ENCODE measurements at places on chromosomes 16 and 17.

- no peak for DNase-seq
Observed at GRCh38 chr17:80758481-80759376, 214.1 kb downstream of the RPTOR start.

- no peak for DNase-seq
Observed at GRCh38 chr17:15411384-15412198, 55.8 kb downstream of the CDRT4 start.

DNA sequence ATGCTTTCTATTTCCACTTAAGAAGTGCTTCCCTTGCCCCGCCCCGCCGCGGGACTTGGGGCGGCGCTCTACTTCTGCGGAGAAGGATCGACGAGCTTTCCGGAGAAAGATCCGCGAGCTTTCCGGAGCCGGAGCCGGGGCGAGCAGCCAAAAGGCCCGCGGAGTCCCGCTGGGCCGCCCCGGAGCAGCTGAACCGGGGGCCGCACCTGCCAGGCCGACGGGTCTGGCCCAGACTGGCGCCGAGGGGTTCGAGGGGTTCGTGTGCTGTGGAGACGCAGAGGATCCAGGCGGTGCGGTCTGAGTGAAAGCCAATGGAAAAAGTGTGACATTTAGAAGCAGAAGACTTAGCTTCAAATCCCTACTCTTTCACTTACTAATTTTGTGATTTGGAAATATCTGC lies 50.8 kb downstream of the TBC1D26 start:
- DNase-seq = peak; percentile 74

- no peak for DNase-seq
Observed at GRCh38 chr16:77069929-77070328, 121.1 kb upstream of the MON1B start.

DNA sequence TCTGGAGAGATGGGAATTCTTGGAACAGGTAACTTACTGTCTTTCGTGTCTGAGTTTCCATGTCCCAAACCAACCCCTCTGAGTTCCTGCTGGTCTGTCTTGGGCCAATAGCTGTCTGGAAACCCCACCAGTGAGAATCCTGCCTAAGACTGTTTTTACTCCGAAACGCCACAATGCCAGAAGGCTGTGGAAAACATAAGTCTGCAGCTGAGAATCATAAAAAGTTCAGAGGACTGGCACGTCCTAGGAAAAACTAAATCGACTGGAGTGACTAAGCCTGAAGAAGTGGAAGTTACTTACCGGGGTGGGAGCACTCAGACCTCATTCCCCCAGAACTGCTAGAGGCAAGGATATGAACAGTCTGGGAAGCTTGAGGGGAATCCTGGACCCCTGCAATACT lies 13.3 kb downstream of the LRRC75A start:
- DNase-seq = no peak

GRCh38 chr17:74554909-74555308 lies 9.0 kb upstream of the CD300C start:
- no peak for DNase-seq

DNA sequence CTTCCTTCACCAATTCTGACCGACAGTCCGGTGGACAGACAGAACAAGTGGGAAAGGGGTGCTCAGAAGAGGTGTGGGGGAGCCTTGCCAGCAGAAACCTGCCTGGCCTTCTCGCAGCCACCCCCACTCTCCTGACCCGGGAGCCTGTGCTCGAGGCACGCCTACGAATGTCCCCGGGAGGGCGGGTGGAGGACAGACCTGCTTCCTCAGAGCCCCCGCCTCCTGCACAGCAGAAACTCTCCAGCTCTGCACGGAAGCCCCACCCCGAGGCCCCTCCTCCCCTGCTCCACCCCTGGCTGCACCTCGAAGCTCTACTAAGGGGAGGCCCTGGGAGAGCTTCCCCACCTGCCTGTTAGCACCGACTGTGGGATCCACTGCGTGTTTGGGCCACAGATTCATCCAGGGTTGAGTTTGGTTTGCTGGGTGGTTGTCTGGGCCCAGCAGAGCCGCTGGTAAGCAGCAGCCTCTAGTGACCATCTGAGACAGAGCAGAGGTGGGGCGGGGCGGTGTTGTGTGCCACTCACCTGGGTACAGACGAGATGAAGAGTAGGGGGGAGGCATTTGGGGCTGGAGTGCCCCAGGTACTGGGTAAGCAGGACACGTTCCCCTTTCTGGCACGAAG lies 6.2 kb downstream of the TAF1C start:
- DNase-seq = no peak

- no peak for DNase-seq
Observed at GRCh38 chr17:64051153-64051552, 30.7 kb upstream of the ICAM2 start.

GRCh38 chr16:73252446-73252845 lies 204.5 kb upstream of the ZFHX3 start:
- no peak for DNase-seq

DNA sequence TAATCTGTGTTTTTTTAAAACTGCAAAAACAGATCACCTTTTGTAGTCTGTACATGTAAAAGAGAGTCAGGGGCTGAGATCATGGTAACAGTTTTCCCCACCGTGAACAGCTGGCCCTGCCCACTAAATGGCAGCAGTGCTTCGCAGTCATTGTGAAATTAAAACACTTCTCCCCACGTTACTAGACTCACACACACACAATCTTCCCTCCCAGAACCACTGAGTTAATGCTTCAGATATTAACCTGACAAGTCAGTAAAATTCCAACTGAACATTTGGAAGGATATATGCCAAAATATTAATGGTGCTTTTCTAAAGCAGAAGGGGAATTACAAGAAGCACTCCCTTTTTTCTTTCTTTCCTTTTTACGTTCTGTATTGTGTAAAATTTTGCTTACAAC lies 1.2 kb upstream of the CD300LG start:
- no peak for DNase-seq

DNA sequence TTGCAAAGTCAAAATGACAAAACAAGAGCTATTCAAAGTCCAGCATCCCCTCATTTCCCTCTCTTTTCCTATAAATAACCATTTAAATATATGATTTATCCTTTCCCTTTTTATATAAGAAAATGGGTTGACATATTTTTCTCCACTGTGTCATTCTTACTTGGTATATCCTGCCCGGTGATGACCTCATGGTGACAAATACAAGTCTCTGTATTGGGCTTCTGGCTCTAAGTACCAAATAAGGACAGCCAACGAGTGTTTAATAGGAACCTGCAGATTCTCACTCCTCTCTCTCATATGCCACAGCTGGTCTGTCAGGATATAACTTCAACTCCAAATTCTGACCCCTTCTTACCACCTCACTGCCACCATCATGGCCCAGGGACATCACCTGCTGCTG lies 25.5 kb upstream of the CBLN1 start:
- DNase-seq = no peak

DNA sequence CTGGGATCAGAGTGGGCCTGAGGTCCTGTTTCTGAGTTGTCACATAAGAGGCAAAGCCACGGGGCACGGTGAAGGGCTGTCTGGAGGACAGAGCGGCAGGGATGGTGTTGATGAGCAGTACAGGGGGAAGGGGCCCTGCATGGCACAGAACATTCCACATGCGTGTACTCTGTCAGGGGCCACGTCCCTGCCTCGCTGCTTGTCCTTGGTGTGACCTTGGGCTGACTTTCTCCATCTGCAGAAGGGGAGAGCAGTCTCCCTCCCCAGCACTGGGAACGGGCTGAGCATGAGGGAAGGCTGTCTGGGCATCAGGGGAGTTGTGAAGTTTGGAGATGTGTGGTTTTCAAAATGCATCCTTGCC lies 71.5 kb upstream of the GSE1 start:
- no peak for DNase-seq

- DNase-seq = no peak
Observed at GRCh38 chr17:237406-237955, 56.0 kb upstream of the DOC2B start.

- no peak for DNase-seq
Observed at GRCh38 chr16:46555951-46556350, 65.2 kb downstream of the SHCBP1 start.

- peak; percentile 47 for DNase-seq
Observed at GRCh38 chr16:67528870-67529581, 397 bp downstream of the RIPOR1 start.

- DNase-seq = no peak
Observed at GRCh38 chr16:3590736-3591435, 13.7 kb upstream of the NLRC3 start.

- DNase-seq = no peak
Observed at GRCh38 chr16:79272141-79272577, 328.4 kb downstream of the MAF start.

DNA sequence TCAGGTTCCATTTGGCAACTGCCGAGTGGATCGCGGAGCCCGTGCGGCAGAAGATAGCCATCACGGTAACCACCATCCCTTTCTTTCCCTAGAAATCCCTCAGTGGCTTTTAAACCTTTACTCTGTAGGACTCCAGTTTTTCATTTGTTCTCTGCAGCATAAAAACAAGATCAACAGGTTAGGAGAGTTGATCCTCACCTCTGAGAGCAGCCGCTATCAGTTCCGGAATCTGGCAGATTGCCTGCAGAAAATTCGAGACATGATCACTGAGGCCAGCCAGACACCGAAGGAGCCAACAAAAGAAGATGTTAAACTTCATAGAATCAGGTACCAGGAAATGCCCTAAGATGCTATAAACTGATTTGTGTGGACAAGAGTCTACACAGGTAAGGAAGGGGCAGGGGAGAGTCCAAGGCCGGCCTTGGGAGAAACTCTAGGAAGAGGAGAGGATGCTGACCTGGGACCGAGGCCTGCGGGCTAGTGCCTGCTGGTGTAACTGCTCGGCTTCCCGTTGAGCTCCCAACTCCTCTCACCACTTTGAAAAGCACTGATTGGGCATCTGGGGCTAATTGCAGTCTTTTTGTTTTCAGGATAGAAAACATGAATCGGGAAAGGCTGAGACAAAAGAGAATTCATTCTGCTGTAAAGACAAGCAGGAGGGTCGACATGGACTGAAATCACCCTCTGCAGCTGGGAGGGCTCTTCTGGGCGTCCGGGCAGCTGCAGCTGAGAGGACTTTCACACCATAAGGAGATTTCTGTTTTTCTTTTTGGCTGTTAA lies 8.1 kb downstream of the MRPL58 start:
- DNase-seq = no peak

DNA sequence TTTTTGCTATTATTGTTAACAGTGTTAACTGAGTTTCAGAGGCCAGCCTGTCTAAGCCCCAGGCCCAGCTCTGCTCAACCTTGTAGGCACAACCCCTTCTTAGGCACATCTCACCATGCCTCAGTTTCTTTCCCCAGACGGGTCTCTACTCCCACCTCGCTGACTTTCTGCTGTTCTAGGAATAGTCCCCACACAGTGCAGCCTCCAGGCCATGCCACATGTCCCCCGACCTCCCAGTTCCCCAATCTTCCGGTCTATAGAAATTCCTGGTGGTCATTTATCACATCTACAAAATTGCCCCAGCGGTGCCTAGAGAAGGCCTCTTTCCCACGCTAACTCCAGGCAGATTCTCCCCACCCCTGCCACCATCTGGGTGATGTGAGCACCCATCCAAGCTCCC lies 34.8 kb downstream of the ADGRG5 start:
- no peak for DNase-seq

- DNase-seq = no peak
Observed at GRCh38 chr17:19678581-19679453, 30.3 kb downstream of the ALDH3A2 start.

DNA sequence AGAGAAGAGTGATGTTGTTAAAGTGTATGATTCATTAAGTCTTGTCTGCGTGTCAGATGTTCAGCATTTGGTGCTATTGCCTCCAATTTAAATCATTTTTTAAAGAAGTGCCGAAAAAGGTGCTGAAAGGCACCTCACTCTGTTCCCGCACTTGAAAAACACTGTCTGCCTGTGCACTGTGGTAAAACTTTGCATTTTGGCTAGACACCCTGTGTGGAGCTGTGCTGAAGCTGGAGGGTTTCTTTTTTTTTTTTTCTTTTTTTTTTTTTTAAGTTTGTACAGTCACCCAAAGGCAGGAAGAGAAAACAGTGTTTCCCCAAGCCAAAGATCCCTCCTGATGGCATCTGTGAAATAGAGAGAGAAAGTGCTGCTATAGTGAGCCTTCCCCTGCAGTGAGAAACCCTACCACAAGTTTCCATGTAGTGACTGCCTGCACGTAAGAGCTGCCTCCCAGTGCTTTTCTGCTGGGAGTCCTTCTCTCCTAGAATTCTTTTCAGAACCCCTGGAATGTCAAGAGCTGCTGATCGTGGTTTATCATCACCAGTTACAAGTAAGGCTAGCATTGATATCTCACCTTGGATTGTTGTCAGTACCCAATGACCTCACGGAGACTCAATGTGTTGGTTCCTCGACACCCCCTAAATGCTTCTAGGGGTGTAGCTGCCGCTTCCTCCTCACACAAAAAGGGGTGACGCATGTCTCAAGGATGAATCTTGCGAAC lies 116.0 kb upstream of the SOX9 start:
- no peak for DNase-seq

GRCh38 chr16:17408955-17409441 lies 61.8 kb downstream of the XYLT1 start:
- DNase-seq = no peak

DNA sequence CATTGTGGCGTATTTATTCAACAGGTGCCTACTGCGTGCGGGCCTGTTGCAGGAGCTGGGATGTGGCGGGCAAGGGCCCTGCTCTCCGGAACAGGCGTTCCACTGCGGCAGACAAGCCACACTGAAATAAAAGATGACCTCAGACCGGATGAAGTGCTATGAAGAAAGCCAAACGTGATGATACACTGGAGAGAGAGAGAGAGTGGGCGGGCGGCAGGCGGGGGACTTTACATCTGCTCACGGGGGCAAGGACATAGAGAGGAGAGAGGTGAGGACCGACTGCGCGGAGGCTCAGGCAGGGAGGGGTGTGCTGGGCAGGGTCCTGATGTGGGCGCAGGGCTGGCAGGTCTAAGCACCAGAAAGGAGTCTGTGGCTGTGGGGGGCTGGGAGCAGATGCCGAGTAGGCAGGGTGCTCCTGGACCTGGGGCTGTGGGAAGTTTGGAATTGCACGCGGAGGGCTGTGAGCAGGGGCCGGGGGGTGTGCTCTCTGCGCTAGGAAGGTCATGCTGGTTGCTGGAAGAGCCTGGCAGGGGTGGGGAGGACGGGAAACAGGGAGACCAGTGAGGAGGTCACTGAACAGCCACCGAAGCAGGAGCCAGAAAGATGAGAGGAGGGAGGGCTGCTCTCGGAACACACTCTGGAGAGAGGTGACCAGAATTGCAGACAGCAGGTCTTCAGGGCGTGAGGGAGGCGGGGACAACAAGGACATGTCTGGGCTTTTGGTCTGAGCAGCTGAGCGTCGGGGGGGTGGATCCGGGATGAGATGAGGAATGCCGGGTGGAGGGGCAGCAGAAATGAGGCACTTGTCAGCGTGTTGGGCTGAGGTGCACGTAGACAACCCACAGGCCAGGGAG lies 9.9 kb downstream of the MXRA7 start:
- peak; percentile 92 for DNase-seq

DNA sequence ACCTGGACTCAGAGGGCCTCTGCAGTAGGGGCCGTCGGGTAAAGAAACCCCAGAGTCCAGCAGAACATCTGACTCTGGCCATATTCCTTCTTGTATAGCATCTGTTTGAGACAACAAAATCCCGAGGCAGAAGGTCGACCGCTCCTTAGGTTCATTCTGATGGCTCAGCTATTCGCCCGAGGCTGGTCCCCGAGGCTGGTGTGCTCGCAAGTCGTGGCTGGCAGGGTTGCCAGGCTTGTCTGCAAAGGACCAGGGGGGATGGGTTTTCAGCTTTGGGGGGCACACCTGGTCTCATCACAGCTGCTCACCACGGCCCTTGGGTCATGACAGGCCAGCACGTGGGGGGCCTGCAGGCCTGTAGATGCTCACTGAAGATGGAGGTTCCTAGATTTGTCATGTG lies 119.1 kb downstream of the BANP start:
- DNase-seq = no peak

- no peak for DNase-seq
Observed at GRCh38 chr17:32792207-32792606, 84.7 kb downstream of the MYO1D start.
